Naive B cell (primary cell): ENCODE measurements at places on chromosomes 12 and 14.
A peak's percentile ranks its signal among the peaks of the same experiment; 100 is the strongest.

DNA sequence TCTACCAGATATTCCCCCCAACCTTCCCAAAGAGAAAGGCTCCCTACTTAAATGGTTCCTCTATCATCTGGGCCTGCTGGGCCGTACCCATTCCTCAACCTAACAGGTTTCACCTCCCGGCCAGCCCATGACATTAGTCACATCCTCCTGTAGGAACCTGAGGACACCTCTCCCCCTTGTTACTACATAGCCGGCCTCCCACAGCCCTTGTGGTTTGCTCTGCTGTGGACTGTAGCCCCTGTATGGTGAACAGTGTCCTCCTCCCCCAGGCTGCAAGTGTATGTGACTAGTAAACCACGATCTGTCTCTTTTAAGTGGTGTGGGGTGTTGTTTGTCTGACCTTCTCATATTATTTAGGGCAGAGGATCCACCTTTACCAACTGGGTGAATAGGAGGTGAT, 371.7 kb downstream of the RGS6 start:
- DNase-seq = no peak

GRCh38 chr14:99324291-99324690, 52.3 kb upstream of the BCL11B start:
- DNase-seq = no peak

- no peak for DNase-seq
Observed at GRCh38 chr12:105040476-105040875, 43.8 kb downstream of the ALDH1L2 start.

DNA sequence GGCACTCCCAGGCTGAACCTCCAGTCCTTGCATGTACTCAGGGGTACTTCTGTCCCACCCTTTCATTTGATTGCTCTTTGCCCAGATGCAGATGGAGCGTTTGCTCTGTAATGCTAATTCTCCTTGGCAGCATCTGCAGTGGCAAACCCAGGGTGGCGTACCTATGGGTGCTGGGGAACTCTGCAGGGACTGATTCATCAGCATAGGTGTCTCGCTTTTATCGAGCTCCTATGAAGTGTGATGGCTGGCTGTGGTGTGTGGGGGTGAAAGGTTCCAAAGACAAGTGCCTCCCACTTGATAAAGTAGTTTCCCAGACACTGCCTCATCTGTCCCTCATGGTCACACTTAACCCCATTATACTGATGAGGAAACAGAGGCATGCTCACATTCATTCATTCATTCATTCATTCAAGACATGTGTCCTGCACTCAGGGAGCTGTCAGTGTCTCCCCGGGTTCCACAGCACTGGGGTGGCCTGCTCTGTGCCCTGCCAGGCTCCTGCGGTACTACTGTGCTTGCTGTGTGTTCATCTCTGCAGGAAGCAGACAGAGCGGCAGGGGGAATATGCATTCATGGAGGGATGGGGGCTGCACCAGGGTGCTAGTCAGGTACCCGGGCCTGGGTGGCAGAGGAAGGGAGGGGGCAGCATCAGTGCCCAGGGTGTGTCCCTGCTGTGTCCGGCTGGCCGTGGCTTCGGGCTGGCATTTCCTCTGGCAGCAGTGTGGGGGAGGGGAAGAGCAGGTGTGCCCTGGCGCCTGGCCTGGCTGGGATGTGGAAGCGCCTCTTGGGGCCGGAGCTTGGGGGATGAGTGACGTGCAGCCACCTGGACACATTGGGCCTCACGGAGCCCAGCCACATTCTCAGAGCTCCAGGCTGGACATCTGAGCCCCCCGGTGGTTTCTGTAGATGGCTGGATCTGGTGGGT, 110.9 kb downstream of the TSPAN9 start:
- DNase-seq = no peak

DNA sequence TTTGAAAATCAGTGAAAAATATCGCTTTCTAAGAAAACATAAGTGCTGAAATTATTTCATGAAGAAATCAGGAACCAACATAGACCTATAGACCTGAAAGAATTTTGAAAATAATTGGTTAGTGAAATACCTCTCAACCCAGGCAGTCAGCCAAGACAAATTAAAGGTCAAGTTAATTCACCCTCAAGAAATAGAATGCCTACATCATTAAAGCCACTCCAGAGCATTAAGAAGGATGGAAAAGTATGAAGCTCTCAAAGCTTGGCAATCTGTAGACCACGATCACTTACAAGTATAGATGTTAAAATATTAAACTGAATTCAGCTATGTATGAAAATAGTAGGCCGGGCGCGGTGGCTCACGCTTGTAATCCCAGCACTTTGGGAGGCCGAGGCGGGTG, 48.3 kb downstream of the SFSWAP start:
- DNase-seq = no peak

DNA sequence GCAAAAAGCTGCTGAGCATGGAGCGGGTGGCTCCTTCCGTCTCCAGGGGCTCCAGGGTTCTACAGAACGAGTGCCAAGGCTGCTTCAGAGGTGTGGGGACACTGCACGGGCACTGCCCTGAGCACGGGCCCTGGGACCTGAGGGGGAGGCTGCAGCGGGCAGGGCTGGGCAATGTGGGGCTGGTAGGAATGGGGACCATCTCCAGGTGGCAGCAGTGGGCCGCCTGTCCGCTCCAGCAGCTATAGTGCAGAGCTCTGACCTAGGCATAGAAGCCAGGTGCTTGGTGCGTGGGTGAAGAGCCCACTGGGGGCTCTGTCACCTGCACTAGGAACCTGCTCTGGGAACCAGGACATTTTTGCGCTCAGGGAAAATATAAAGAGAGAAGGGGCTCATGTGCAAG, 22.3 kb downstream of the HDAC7 start:
- DNase-seq = peak; percentile 47

GRCh38 chr12:56358836-56359532, 923 bp downstream of the STAT2 start:
- no peak for DNase-seq

DNA sequence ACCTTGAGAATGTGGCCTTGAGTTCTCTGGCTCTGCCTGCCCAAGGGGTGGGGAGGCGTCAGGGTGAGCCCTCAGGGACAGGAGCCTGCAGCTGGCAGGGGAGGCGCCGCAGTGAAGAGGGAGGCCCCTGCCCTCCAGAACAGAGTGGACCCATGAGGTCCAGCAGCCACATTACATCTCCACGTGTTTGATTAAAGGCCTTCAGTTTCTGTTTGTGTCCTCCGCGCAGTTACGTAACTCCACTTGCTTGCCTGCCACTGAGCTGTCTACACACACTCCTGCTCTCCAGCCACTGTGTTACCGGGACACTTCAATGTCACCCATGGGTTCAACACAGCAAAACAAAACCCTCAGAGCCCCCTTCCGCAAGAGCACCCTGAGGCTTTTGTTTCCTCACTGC, 70.4 kb downstream of the CHGA start:
- DNase-seq = no peak

DNA sequence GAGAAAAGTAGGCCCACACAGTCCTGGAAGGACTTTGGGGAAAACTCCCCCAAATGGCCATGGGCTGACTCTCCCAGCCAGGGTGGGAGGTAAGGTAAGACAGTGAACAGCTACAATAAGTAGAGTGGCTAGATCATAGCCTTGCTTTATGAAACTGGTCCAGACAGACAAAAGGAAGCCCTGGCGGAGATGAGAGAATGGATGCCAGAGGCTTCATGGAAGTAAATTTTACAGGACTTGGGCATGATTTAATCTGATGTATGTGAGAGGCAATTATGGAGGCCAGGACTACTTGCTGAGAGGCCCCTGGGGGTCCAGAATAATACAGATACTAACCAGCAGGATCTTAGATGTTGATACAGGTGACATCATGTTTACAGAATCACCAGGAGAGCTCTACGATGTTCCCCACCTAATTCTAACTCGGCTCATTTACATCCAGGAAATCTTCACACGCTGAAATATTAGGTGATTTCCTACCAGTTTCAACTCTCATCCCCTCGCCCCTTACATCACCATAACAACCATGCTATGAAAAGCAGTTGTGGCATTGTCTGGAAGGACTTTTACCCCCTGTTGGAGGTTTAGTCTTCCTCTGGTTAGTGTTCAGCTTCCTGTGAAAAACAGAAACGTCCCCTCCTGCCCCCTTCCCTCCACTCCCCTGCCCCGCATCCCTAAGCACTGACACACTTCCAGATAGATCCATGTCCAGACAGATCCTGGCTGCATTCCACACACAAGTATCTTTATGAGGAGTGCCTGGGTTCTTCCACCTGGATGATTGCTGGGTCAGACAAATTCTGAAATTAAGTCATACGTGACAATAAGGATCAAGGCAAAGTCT, 39.5 kb upstream of the NT5DC3 start:
- no peak for DNase-seq

- no peak for DNase-seq
Observed at GRCh38 chr14:101176535-101177205, 273.1 kb upstream of the RTL1 start.

GRCh38 chr14:105919458-105920150, 393.2 kb downstream of the TMEM121 start:
- no peak for DNase-seq

DNA sequence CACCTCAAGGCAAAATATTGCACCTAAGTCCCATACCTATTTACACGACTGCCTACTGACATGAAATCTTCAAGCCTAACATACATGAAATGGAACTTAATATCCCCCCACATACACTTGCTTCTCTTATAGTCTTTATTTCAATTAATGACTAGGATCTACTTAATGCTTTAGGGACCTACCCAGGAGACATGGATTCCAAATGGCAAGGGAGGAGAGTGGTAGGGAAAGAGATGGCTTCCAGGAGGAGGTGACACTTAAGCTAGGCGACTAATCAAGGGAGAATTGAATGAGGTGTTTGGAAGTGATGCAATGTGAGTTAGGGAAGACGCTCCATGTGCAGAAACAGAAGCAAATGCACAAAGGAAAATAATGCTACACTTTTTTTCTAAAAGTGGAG, 9.7 kb upstream of the PPP1R12A start:
- DNase-seq = no peak

GRCh38 chr12:39341179-39341578, 101.7 kb downstream of the KIF21A start:
- no peak for DNase-seq

DNA sequence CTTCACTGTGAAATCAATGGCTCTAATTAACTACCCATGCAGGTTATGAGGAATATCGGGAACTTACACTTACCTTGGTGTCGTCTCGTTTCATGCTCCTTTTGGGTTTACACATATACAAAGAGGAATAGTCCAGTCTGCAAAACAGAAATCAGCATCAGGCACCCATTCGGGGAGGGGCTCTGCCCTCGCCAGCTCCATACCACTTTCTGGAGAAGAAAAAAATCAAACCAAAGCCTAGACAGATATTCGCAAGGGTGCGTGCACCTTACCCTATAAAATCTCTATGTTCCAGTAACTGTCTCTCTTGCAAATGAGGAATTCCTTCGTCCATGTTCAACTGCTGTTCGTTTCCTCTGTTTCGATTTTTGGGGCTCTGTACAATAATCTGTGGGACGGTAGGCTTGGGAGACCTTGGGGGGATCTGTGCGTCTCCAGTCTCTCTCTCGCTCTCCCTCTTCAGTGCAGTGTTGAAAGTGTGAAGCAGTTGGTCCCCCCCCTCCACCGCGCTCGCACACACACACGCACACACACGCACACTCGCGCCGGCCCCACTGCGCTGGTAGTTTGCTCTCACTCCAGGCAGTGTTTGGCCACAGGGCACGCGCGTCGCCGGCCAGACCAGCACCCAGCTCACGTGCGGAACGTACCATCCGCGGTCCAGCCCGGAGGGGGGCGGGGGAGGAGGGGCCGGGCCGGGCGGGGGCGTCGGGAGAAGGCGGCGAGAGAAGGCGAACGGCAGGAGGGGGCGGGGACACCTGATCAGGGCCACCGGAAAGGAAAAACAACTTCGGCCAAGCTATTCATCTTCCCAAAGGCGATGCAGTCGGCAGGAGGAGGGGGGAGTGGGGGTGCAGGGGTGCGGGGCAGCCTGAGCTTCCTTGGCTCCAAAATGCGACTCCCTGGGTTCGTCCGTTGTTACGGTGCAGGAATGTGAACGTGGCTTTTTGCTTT, at the start of gene BHLHE41:
Gene BHLHE41, minus strand, starts transcription at position 592 of the 954 bp plus-strand sequence. Its CDS starts 258 bp downstream, at position 334.
- peak; percentile 36 for DNase-seq

GRCh38 chr14:35353409-35354172, 51.0 kb downstream of the NFKBIA start:
- DNase-seq = no peak

DNA sequence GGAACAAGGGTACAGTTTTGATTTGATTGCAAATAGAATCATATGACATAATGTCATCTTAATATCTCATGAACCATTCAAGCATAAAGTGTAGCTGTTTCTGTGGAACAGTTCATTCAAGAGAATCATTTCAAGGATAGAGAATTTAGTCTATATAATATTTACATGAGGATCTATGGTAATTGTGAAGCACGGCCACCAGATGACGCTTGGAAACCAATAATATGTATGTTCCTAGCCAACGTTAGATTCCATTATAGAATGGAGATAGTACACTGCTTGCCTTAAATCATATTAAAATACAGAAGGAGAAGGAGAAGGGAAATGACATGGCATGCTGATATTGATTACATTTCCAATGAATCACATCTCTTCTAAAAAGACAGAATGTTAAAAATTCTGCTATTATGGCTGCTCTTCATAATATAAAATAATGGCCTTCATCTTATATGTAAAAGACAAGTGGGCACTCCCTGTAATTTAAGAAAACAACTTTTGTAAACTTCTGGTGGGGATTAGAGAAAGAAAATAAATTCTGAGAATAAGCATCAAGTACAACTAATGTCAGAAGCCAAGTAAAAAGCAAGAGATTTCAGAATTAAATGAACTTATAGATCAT, 351.0 kb downstream of the NAV3 start:
- DNase-seq = no peak

GRCh38 chr12:21819678-21820077, 45.2 kb upstream of the KCNJ8 start:
- no peak for DNase-seq

- DNase-seq = no peak
Observed at GRCh38 chr14:57259672-57260071, 9.0 kb downstream of the EXOC5 start.

DNA sequence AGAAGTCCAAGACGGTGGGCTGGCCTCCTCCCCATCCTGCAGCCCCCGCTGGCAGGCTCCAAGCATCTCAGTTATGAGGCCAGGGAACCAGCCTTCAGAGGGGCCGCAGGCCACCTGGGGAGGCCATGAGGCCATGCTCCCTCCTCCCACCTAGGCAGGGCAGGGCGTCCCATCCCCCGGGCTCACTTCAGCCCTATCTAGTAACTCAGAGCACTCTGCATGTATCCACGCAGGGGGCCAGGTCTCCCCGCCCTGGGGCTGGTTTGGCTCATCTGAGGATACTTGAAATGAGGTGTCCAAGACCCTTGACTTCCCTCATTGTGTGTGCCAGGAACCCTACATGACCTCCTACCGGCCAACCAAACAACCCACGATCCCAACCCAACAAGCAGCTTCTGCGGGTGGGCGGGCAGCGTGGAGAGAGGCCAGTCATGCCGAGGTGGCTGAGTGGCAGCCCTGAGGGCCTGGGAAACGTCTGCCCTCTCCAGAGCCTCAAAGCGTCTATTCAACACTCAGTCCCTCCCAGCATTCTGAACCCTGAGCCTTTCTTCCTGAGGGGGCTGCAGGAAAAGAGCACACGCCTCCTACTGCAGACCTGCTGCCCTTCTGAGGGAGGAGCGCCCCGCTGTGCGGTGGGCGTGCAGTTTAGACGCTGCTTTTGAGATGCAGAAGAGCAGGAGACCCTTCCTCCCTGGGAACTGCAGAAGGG, 16.8 kb downstream of the ISCA2 start:
- DNase-seq = no peak
